ENCODE measurements at places on chromosomes 7 and 10. TPM values are rescaled to one million over a fixed set of nuclear protein-coding genes. Genes with fewer than 3 reads are reported as not detected.
A peak's percentile ranks its signal among the peaks of the same experiment; 100 is the strongest.

MKX gene
- 0.06 TPM for total RNA-seq

DNA sequence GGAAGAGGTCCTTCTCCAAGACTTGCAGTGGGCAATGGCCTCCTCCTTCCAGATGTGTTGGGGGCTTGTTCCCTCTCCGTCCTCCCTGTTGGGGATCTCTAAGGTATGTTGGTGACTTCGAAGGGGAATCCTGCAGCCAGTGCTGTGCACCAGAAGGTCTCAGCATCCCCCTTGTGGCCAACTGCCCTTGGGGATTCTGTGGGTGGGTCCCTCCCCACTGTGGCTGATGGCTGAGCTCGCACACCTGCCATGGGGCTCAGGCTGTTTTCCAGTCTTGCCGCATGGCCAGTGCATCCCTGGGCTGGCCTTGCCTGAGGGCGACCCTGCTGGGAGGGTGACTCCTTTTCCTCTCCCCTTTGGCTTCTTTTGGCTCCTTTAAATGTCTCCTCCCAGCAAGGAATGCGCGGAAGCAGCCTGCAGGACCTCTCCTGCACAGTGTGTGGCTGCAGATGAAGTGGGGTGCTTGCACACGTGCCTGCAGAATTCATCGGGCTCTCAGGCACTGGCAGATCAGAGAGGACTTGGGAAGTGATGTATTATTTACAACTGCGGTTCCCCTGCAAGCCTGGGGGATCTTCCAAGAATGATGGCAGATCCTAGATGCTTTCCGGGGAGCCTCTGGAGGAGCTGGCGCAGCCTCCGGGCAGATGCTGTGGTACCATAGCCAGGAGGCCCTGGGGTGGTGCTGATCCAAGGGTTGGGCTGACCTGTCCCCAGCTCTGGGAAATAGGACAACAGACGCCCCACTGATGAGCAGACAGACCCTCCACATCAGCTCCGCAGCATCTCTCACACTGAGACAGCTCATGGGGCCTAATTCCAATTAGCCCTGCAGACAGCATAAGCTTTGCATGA, 410.0 kb downstream of the TCERG1L start:
- no peak for DNase-seq

GRCh38 chr7:24707988-24708615, 49.2 kb downstream of the GSDME start:
- DNase-seq = no peak

SLIT1 gene
- total RNA-seq = 0.06 TPM

RADIL gene
- 1.9 TPM for total RNA-seq

HOXA11 gene
- total RNA-seq = 3.1 TPM

DNA sequence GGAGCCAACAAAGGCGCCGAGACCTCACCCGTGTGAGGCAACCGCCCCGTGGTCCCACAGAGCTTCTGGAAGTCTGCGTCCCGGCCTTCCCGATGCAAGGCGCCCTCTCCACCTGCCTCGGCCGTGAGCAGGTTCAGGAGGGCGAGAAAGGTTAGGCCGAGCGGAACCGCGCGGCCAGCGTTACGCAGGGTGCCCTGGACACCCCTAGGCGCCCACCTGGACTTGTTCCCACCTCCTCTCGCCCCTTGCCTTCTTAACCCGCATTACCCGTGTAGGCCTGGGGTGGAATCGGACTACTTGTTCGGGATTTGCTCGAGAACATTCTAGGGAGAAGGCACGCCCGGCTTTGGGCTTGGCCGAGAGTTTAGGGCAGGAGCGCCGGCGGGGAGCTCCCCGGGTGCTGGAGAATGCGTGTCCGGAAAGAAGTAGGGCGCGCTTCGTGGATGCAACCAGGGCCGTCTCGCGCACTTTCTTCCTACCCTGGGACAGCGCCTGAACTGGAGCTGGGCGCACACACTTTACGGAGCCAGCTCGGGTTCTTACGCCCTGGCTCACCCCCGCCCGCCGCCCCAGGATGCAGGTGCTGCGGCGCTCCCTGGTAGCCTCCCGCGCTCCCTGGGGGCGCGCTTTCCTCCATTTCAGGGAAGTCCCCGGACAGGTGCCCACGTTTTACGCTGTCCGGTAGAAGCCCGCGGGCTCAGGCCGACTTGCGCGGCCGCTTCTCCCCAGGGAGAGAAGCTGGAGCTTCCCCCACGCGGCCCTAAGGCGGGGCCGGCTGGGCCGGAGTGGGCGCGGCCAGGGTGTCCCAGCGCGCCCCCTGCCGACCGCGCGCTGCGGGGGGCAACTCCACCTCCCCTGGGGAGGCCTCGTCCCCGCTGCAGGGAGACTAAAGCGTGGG, 74.5 kb downstream of the INSIG1 start:
- no peak for DNase-seq

- DNase-seq = no peak
These were observed 118.4 kb upstream of the PDLIM1 start for GRCh38 chr10:95408983-95409873.

DNA sequence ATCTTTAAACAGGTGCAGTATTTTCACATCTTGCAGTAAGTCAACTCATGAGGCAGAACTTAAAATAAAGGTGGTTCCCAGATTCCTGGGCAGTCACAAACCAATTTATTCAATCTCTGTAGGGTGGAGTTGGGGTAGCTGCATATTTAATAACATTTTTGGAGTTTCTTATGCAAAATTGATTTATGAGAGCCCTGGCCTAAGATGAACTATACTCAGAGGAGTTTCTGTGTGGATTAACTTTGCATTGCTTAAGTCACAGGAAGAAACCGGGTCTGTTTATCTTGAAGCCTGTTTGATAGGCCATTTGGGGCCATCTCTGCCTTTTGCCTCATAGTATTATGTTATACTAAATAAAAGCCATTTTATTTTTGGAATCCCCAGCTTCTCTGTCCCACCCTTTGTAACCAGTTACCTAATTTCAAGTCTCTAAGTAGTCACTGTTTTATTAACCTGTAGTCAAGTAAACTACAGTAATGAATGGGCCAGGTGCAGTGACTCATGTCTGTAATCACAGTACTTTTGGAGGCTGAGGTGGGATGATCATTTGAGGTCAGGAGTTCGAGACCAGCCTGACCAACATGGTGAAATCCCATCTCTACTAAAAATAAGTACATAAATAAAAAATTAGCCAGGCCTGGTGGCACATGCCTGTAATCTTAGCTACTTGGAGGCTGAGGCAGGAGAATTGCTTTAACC, 104.4 kb upstream of the FAM3C start:
- no peak for DNase-seq

C10orf90 gene
- not detected for total RNA-seq

GRCh38 chr7:29893351-29893965, 87.2 kb downstream of the WIPF3 start:
- DNase-seq = no peak

FAM25C gene
- not detected for total RNA-seq

ACSM6 gene
- total RNA-seq = not detected

AKR1C3 gene
- total RNA-seq = 173 TPM

DNA sequence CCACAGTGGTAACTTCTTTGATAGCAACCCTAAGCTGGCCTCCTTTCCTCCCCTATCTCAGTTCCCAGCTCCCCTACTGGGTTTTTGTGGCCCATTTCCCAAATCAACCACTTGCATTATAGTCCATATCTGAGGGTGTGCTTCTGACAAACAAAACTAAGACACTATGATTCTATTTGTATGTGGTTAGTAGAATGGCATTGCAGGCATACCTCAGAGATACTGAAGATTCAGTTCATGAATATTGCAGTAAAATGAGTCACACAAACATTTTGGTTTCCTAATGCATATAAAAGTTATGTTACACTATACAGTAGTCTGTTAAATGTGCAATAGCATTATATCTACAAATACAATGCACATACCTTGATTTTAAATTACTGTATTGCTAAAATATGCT, 15.4 kb upstream of the TMEM243 start:
- DNase-seq = no peak

DNA sequence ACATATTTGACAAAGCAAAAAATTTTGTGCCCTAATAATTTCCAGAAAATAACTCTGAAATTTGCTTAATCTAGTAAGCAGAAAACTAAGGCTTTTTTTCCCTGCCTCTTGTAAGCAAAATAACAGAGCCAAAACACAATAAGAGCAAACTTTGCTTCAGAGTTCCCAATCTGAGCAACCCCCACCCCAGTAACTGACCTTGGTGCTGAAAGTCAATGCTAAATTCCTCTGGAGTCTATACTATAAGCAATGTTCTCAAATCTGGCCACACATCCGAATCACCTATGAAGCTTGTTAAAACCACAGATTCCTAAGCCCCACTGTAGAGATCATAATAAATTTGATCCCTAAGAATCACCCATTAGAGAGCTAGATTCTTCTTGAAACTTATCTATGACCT, 150.5 kb downstream of the ELAPOR2 start:
- DNase-seq = no peak

PFKP gene
- total RNA-seq = 116 TPM

H2BK1 gene
- total RNA-seq = not detected

GRCh38 chr10:35417795-35418194, 81.5 kb downstream of the CCNY start:
- DNase-seq = no peak

DNA sequence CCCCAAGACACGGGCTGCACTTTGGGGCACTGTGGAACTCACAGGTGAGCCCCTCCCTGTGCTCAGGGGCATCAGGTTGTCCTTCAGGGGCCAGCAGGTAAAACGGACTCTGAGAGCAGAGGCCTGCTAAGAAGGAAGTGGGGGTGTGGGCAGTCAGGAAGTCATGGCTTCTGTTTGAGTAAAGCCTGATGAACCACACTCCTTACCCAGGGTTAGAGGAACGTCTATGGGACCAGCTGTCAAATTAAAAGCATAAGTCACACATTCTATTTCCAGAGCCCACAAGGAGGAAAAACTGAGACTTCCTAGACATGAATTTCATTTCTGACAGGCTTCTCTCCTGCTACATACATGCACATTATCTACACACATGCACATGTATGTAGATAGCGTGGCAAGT, 616.4 kb downstream of the SDK1 start:
- no peak for DNase-seq

- DNase-seq = no peak
These were observed at the start of gene ASIC3 for GRCh38 chr7:151047976-151048815. Gene ASIC3, plus strand, starts transcription at chr7:151048531. Its CDS starts 355 bp downstream, at chr7:151048886.

DNA sequence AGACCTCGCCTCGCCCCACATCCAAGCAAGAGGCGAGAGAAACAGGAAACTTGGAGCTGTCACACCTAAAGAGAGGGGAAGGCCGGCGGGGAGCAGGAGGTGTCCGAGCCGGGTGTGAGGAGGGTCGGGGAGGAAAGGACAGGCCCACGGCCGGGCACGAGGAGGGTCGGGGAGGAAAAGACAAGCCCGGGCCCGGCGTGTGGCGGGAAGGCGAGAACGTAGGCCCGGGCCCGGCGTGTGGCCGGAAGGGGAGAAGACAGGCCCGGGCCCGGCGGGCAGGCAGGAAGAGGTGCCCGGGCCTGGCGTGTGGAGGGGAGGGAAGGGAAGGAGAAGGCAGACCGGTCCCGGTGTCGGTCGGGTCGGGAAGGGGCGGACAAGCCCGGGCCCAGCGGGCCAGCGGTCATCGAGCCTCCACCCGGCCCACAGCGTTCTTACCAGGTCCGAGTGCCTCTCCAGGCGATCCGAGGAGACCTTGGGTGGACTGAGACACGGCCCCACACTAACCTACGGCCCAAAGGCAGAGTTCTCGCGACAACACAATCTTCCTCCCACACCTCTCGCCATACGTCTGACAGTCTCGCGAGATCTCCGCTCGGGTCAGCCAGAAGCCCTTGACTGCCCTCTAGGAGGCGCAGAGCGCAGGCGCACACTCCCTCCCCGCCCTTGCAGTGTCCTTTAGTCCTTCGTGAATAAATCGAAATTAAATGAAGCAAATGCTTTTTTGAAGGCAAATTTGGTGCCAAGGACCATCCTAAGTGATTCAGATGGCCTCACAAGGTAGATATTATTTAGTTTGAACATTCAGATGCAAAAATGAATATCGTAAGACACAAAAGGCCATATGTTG, at the start of gene NCOA4:
TSS of gene NCOA4 (minus strand) at position 533 of the 847 bp plus-strand sequence. CDS start 13,943 bp downstream, outside the sequence.
- peak; percentile 98 for DNase-seq

- no peak for DNase-seq
These were observed 1.4 kb upstream of the PODXL start for GRCh38 chr7:131557652-131558385.

DNA sequence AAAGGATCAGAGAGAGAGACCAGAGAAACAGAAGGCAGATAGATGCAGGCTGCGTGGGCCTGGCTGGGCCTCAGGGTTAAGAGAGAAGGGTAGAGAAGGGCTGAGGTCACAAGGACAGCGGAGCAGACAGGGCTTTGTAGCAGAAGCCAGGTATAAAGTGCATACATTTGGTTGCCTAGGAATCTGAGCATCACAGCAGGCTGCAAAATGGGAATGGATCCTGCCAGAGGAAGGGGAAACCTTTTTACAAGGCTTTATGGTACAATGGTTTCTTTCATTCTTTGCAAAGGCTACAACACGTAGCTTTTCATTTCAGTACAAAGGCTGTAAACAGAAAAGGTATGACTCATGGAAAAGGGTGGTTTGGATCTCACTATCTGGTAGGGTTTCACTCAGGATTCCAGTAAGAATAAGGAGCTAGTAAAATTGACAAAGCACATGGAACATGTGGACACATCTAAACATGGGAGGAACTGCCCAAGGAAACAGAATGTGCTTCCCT, 275.1 kb downstream of the DOCK4 start:
- no peak for DNase-seq

PCGF5 gene
- 65.6 TPM for total RNA-seq

CPED1 gene
- total RNA-seq = 3.4 TPM

GRCh38 chr7:21500117-21500832, 42.6 kb upstream of the DNAH11 start:
- no peak for DNase-seq

GRCh38 chr7:150388709-150389531, 9.8 kb downstream of the ZNF775 start:
- DNase-seq = peak; percentile 82

GRCh38 chr7:112001091-112001826, 204.9 kb downstream of the DOCK4 start:
- DNase-seq = no peak

DNA sequence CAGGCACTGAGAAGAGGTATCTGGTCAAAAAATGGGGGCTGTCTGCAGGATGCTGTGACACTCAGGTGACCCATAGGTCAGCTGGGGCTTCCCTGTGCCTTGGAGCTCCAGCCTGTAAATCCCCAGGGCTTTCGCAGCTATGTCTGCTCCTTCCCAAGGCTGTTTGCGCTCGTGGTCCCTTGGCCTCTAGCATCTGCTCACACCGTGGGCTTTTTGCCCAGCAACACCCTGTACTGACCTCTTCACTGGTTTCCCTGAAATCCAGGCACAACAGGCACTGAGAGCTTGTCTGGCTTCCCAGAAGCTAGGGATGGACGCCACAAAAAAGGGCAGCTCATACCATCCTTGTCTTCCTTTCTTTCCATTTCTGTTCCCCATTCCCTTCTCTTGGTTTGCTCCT, 280.3 kb upstream of the HABP2 start:
- no peak for DNase-seq

- no peak for DNase-seq
These were observed 631.9 kb upstream of the FOXK1 start for GRCh38 chr7:4050126-4050660.

FAM20C gene
- 16.9 TPM for total RNA-seq

- DNase-seq = no peak
These were observed 91.2 kb downstream of the RALA start for GRCh38 chr7:39714447-39715091.

GRCh38 chr10:15792777-15793176, 67.5 kb downstream of the MINDY3 start:
- no peak for DNase-seq
